GM04503 (cell line): ENCODE measurements at places on chromosomes 7 and 10.
A peak's percentile ranks its signal among the peaks of the same experiment; 100 is the strongest.

DNA sequence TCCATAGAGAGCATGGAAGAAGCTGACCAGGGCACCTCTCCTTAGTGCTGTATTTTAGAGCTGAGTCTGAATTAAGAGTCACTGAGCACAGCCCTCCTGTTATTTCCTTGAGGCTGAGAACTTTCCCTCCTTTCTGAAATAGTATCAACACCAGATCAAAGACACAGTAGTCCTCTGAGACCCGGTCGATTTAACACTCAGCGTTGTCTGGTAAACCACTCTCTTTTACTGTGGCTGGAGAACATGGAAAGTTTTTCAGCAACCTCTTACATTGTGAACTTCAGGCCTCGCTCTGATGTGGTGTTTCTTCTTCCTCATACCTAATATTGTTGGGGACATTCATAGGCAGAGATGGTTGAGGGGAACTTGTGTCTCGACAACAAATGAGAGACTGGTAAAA, 202.0 kb upstream of the MTPN start:
- DNase-seq = no peak

DNA sequence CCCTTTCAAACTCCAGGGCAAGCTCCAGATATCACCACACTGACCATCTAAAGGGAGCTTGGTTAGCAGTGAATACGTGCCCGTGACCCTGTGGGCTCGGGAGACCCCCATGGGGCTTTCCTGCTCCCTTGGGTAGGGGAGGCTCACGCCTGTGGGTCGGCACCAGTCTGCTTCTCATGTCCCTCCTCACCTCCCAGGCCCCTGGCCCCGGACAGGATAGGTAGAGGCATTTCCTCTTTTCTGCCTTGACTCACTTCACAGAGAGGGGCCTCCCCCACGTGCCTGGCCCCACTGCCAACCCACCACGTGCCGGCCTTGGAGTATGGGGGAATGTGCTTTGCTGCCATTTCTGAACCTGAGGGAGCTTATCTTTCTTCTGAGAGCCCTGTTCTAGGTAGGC, 131.3 kb upstream of the FAM20C start:
- DNase-seq = no peak

- DNase-seq = no peak
Measured at GRCh38 chr10:114674346-114674745, 16.3 kb upstream of the ABLIM1 start.

GRCh38 chr7:19834566-19834965, 61.1 kb upstream of the TMEM196 start:
- no peak for DNase-seq

DNA sequence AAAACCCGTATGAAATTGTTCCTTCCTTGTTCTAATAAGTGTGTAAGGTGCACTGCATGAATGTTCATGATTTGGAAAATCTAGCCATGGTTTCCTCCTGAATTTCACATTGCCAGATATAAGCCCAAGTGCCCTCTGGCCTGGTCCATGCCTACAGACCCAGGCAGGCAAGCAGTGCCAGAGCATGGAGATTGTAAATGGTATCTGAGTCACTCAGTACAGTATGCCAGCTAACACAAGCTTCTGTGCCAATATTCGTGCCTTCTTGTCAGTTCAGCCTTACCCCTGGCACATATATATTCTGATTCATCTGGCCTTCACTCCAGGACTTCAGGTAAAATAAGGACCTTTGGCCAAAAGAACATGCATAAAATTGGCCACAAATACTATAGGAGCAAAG, 38.4 kb upstream of the PDE1C start:
- DNase-seq = no peak

- DNase-seq = no peak
Measured at GRCh38 chr10:30374353-30374752, 25.3 kb upstream of the MTPAP start.

DNA sequence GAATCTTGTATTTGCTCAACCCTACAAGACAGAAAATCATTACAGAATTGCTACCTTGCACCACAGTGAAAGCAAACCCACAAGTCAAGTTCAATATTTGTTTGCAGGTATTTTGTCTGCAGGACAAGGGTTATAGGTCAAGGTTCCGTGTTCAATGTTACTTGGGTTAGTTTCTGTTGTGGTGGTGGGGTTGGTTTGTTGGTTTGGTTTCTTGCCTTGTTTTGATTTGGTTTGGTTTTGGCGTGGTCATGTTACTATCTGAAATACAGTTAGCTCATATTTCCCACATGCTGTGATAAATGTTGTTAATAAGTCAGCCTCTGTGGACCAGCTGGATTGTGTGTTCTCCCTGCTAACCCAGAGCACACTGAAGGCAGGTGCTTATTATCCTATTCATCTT, 75.6 kb upstream of the INSIG1 start:
- DNase-seq = no peak

DNA sequence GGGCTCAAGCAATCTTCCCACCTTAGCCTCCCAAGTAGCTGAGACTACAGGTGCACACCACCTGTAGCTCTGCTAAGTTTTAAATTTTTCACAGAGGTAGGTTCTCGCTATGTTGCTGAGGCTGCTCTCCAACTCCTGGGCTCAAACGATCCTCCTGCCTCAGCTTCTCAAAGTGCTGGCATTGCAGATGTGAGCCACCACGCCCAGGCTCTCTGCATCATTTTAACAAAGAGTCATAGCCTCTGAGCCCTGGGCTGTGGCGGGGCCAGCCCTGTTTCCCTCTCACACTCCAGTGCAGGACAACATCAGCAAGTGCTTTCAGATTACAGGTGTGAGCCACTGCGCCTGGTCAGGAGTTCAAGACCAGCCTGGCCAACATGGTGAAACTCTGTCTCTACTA, 102.5 kb downstream of the COL26A1 start:
- DNase-seq = no peak

GRCh38 chr10:64648915-64649314, 1127.7 kb downstream of the REEP3 start:
- DNase-seq = no peak

GRCh38 chr7:18740579-18740988, 245.0 kb downstream of the HDAC9 start:
- no peak for DNase-seq

DNA sequence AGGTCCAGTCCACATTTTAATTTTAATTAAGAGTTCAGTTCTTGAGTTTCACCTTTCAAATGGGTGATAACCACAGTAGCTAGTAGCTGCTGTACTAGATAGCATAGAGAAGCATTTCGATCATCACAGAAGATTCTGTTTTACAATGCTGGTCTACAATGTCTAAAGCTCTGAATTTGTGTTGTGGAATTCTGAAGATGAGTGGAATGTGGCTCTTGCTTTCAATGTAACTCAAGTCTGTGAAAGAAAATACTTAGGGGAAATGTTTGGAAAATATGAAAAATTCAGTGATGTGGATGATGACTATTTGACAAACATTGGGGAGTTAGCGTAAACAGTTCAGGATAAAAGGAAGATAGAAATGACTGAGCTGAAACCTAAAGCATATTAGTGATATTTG, 139.4 kb downstream of the GNAT3 start:
- DNase-seq = peak; percentile 63

DNA sequence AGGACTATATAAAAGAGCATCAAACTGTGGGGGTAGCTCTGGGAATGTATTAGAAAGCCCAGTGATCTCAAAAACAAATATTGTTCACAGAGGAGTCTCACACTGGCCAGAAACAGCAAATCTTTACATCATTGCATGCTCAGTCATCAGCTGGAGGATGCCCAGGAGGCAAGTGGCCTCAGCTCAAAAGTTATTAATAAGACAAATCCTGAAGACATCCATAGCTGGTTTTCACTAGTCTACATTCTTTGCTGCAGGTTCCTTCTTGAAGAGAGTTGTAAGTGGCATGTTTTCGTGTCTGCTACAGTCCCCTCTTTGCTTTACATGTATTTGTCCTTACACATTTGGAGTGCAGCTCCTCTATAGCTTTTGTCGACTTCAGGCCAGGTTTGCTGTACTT, 8.6 kb upstream of the CCDC7 start:
- DNase-seq = no peak

DNA sequence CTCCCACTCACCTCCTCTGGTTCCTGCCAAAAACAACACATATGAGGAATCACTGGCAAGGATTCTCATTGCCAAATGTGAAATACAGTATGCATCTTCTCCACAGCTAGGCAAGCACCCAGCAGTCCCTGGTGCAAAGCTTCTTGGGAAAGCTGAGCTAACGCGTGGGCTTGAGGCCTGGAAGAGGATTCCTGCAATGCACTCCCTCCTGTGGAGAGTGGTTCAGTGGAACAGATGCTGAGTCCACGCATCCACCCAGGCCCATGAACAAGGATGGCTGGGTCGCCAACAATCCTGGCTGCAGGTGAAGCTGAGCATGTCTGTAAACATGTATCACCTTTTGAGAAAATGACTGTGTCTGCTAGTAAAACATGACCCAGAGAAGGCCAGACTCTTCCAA, 113.2 kb upstream of the CHST15 start:
- DNase-seq = no peak

- DNase-seq = no peak
Measured at GRCh38 chr10:109019001-109019424, 904.3 kb downstream of the XPNPEP1 start.

DNA sequence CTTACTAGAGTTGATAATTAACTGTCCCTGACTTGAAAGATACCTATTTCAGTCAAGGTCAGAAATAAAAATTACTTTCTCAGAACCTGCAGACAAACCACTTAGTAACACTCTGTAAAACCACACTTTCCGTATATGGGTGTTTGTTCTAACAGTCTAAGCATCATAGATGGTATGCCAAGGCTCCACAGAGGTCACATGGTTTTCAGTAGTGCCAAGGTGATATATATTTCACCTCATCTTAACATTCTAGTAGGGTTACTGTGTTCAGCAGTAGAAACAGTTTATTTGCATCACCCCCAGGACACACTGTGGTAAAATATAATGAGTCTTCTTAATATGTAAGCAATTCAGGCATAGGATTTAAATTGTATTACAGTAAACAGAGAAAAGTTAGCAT, 61.5 kb downstream of the KCND2 start:
- no peak for DNase-seq

- no peak for DNase-seq
Measured at GRCh38 chr7:30815388-30815854, 44.2 kb downstream of the MINDY4 start.

GRCh38 chr7:2273866-2274265, 31.8 kb downstream of the NUDT1 start:
- no peak for DNase-seq

DNA sequence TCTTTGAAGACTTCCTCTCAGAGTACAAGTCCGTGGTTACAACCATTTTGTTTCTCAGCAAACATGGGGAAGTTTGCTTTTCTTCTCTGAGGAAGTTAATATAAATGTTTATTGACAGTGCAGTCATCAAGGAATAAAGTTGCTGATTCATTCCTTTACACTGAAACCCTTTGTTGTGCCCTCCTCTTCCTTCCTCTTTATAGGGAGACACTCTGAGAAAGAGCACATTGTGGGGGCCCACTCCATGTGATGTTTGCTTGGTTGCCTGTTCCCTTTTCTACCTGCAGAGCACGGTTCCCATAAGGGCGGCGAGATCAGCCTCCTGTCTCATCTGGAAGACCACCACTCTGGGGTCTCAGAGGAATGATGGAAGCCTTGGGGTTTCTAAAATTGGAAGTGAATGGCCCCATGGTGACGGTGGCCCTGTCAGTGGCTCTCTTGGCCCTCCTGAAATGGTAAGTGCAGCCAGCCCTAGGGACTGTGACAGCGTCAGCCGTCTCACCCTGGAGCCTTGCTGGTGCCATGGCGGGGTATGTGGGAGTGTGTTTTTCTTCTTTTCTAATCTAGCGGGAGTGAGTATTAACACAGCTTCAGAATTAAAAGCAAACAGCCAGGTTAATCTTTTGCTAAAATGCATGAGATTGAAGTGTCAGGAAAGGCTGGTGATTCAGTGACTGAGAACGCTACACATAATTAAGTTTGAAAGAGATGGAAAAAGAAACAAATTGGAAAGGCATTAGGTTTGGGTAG, at the start of gene TBXAS1:
Gene TBXAS1 (plus strand): TSS at position 240 of the 750 bp plus-strand sequence. CDS start 127 bp downstream, at position 367.
- DNase-seq = no peak

DNA sequence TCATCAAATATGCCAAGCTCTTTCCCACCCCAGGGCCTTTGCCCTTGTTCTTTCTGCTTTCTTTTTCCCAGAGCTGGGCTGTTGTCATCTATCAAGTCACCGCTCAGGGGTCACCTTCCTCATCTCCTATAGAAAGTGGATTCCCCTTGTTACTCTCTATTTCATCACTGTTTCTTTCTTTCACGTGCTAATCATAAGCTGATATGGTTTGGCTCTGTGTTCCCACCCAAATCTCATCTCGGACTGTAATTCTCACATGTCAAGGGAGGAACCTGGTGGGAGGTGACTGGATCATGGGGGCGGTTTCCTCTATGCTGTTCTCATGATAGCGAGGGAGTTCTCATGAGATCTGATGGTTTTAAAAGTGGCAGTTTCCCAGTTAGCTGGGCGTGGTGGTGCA, 17.0 kb upstream of the TIAL1 start:
- no peak for DNase-seq

DNA sequence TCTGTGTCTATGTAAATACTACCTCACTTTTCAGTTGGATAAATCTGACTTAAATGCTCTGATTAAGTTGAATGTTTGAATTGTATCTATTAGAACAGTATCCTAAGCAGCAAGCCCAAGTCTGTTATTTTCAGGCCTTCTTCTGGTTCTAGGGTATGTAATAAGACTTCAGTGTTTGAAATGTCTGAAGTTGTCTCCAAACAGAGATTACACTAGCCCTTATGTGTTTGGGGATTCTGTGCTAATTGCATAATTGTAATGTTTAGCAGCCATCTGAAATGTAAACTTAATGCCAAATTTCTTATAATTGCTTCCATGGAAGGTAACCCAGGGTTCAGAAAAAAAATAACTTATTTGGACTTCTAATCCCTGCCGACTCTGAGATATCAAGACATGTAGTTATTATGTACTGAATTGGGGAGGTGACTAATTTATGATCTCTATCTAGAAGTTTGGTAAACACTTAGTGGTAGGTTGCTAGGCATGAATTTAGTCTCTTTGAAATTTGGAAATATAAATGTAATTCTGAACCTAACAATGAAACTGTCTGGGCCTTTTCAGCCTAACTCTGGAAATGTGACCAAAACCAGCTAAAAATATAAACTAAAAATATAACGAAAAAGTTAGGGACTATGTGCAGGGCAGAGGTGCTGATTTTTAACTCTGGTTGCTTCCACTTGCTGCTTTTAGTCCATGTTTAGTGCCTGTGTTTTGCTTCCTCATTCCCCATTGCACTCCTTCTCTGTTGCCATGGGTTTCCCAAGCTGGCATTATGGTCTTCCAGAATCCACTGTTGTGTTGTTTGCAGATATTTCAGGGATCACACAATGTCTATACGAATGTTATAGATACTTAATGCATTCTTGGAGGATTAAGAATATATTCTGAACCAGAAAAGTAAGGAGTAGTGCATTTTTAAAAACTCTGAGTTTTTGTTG, 54.8 kb downstream of the MCU start:
- DNase-seq = no peak

- no peak for DNase-seq
Measured at GRCh38 chr7:289756-290553, at the start of gene FOXL3. TSS of gene FOXL3 (plus strand) at chr7:290170. CDS start at chr7:290170, 0 bp downstream.

DNA sequence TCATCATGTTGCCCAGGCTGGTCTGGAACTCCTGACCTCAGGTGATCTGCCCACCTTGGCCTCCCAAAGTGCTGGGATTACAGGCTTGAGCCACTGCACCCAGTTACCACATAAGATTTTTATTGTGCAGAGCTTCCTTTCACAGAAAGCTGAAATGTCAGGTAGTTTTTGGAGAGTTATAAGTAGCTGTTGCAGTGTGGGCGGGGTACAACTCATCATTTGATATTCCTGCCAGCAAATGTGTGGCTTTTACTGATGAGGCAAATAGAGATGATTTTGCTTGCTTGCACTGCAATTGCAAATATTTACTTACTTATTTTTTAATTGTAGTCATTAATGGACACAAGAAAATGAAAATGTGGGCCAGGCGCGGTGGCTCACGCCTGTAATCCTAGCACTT, 32.4 kb downstream of the NKX2-3 start:
- DNase-seq = no peak

GRCh38 chr7:157508477-157508881, 171.7 kb downstream of the DNAJB6 start:
- DNase-seq = no peak
